ENCODE measurements at places on chromosomes 2 and 18. TPM values are rescaled to one million over a fixed set of nuclear protein-coding genes. Genes with fewer than 3 reads are reported as not detected.

- H3K4me3 ChIP-seq, result no peak overlapping the region
- DNase-seq, result no peak
- H3K36me3 ChIP-seq, result peaks cover 23% of the 10 kb centered on the region
- no peaks in the 10 kb centered on the region for H3K27me3 ChIP-seq
- H3K4me1 ChIP-seq, result peaks cover 19% of the 10 kb centered on the region
Observed at GRCh38 chr18:23257686-23258565, 122.6 kb downstream of the CABLES1 start.

DNA sequence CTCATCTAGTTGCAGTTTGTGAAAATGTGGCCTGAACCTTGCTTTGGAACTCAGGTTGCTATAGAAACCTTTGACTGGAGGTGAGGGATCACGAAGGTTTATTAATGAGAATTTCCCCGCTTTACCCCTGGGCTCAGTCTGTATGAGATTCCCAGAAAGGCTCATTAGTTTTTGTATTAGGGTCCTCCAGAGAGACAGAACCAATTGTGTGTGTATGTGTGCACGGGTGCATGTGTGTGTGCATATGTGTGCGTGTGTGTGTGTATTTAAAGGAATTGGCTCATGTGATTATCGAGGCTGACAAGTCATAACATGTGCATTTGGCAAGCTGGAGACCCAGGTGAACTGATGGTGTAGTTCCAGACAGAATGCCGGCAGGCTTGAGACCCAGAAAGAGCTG is 113.8 kb upstream of the DLX2 start:
- H3K27ac ChIP-seq, result no peak overlapping the region
- no peak for DNase-seq

GRCh38 chr2:240791821-240792628 is 28.0 kb downstream of the KIF1A start:
- H3K36me3 ChIP-seq, result peaks cover 96% of the 10 kb centered on the region
- peak overlapping the region; percentile 61 for H3K27ac ChIP-seq
- peaks cover 76% of the 10 kb centered on the region for H3K4me1 ChIP-seq

The TUBA3E gene
- polyA plus RNA-seq, result not detected

The PIEZO2 gene
- polyA plus RNA-seq, result 14.0 TPM

GRCh38 chr2:88517759-88518201 is 65.3 kb upstream of the FOXI3 start:
- no peak overlapping the region for H3K4me3 ChIP-seq
- no peak for DNase-seq
- no peak overlapping the region for H3K27ac ChIP-seq
- H3K4me1 ChIP-seq, result no peaks in the 10 kb centered on the region
- H3K36me3 ChIP-seq, result no peaks in the 10 kb centered on the region

The GALNT14 gene
- 25.1 TPM for polyA plus RNA-seq

- no peaks in the 10 kb centered on the region for H3K4me1 ChIP-seq
- no peak overlapping the region for H3K27ac ChIP-seq
- H3K27me3 ChIP-seq, result no peaks in the 10 kb centered on the region
- peaks cover 62% of the 10 kb centered on the region for H3K36me3 ChIP-seq
- no peak overlapping the region for H3K4me3 ChIP-seq
- no peak for DNase-seq
Observed at GRCh38 chr2:100571668-100572067, 8.9 kb downstream of the PDCL3 start.

DNA sequence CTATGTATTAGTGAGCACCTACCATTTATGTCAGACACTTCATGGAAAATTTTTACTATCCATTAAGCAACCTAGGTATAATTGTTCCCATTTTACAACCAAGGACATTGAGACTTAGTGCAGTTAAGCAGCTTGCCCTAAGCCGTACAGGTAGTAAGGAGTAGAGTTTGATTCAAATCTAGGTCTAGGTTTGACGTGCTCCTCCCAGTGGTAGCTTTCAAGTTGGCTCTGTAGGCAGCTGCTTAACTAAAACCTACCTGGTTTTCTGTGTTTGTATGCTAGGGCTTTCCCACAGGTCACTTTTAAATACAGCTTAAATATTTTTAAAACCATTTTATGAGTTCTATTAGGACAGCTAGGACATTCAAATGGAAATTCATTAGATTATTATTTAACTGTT is 69.7 kb downstream of the NUP35 start:
- H3K36me3 ChIP-seq, result no peaks in the 10 kb centered on the region
- no peak overlapping the region for H3K4me3 ChIP-seq
- no peak for DNase-seq
- no peaks in the 10 kb centered on the region for H3K27me3 ChIP-seq
- H3K27ac ChIP-seq, result no peak overlapping the region

DNA sequence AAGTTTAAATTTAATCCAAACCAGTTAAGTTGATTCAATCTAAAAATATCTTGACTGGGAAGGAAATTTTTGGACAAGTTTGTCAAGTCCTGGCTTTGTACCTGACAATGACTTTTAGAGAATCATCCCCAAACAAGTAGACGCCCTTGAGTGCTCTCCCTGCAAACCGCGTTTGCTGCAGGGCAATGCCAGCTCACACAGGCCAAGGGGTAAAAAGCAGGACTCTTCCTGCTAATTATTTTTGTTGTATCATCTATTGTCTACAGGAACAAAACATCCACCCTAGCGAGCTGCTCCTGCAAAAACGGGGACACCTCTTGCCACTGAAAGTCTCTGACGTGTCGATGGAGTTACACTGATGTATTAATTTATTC is 10.9 kb downstream of the ID2 start:
- peaks cover 6% of the 10 kb centered on the region for H3K27me3 ChIP-seq
- H3K4me1 ChIP-seq, result peaks cover 12% of the 10 kb centered on the region
- H3K4me3 ChIP-seq, result no peak overlapping the region
- H3K36me3 ChIP-seq, result no peaks in the 10 kb centered on the region
- H3K27ac ChIP-seq, result no peak overlapping the region

GRCh38 chr2:170819680-170820664 is 3.3 kb downstream of the GAD1 start:
- no peak overlapping the region for H3K4me3 ChIP-seq
- peaks cover 93% of the 10 kb centered on the region for H3K27me3 ChIP-seq
- no peak for DNase-seq
- H3K4me1 ChIP-seq, result peaks cover 85% of the 10 kb centered on the region
- peaks cover 7% of the 10 kb centered on the region for H3K36me3 ChIP-seq

GRCh38 chr2:60980071-60980815 is 37.3 kb upstream of the PEX13 start:
- no peak overlapping the region for H3K4me3 ChIP-seq
- no peaks in the 10 kb centered on the region for H3K27me3 ChIP-seq
- no peaks in the 10 kb centered on the region for H3K4me1 ChIP-seq
- no peaks in the 10 kb centered on the region for H3K36me3 ChIP-seq
- no peak overlapping the region for H3K27ac ChIP-seq

- H3K27ac ChIP-seq, result no peak overlapping the region
- H3K36me3 ChIP-seq, result no peaks in the 10 kb centered on the region
- H3K4me3 ChIP-seq, result no peak overlapping the region
- DNase-seq, result no peak
- no peaks in the 10 kb centered on the region for H3K4me1 ChIP-seq
Observed at GRCh38 chr2:70852824-70853223, 17.2 kb upstream of the CD207 start.

DNA sequence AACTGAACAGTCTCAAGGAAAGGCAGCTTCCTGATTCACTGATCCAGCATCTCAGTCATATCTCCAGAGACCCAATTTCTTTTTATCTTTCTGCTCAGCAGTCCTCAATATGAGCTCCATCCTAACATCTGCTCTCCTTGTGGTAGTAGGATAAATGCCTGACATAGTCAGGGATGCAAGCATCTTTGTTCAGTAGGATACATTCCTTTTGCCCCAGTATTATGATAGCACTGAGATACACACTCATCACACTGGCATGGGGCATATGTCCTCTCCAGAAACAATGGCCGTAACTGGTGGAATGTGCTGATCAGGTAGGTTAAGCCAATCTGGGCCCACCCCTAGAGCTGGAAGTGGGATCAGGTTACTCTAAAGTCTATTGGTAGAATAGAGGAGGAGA is 207.2 kb downstream of the ETAA1 start:
- no peaks in the 10 kb centered on the region for H3K36me3 ChIP-seq
- DNase-seq, result no peak
- H3K27me3 ChIP-seq, result no peaks in the 10 kb centered on the region
- H3K4me1 ChIP-seq, result no peaks in the 10 kb centered on the region

The UGT1A8 gene
- not detected for polyA plus RNA-seq

DNA sequence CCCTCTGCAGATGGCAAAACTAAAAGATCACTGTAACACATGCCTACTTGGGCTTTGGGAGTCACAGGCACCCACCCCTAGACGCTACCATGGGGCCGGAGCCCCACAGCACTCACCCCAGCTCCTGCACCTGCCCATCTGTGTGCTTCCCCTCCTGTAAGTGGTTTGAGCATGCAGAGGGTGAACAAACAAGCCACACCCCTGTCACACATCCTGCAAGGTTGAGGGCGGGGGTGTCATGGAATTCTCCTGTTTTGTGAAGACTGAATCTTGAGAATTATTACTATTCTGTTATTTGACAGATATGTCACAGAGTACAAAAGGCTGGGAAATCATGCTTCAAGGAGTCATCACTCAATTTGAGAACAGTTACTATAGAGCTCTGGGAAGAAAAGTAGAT is 60.9 kb downstream of the RFTN2 start:
- no peak overlapping the region for H3K27ac ChIP-seq
- DNase-seq, result no peak
- H3K36me3 ChIP-seq, result peaks cover 8% of the 10 kb centered on the region
- H3K4me3 ChIP-seq, result no peak overlapping the region

- no peaks in the 10 kb centered on the region for H3K27me3 ChIP-seq
- no peak overlapping the region for H3K4me3 ChIP-seq
- DNase-seq, result no peak
- H3K4me1 ChIP-seq, result peaks cover 22% of the 10 kb centered on the region
Observed at GRCh38 chr2:96970910-96971309, 15.5 kb downstream of the FAM178B start.
